ENCODE measurements at places on chromosomes 1 and 21.

GRCh38 chr1:110829955-110830553, 42.9 kb upstream of the CD53 start:
- no peak for DNase-seq

DNA sequence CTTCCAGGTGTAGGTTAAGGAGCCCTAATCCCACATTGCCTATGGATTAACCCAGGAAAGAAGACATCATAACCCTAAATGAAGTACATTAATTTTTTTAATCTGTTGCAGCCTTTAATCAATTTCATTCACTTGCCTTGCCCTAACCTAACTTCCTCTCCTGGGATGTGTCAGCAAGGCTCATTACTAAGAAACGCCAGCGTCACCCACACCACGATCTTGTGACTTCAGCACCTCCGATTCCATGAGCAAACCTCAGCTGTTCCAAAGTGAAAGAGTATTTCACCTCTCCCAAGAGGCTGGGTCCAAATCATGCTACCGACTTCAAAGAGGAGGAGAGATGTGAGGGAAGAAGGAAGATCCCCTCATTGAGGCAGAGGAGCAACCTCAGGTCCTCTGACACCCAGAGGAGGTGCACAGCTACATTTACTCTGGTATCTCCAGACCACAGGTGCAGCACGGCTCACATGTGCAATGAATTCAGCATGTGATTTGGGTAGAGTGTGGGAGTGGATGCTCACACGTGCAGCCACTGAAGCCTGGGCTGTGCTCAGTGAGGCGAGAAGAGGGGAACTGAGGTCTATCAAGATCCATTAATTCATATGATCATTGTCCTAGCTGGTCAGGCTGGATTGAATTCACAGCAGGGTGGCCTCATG, 134.1 kb downstream of the SLC30A10 start:
- DNase-seq = no peak

GRCh38 chr1:26289158-26290059, 9.5 kb downstream of the SH3BGRL3 start:
- DNase-seq = no peak

GRCh38 chr1:200558866-200559459, 61.6 kb downstream of the KIF14 start:
- DNase-seq = peak; percentile 33

GRCh38 chr1:50111503-50111902, 2.8 kb downstream of the ELAVL4 start:
- DNase-seq = no peak

DNA sequence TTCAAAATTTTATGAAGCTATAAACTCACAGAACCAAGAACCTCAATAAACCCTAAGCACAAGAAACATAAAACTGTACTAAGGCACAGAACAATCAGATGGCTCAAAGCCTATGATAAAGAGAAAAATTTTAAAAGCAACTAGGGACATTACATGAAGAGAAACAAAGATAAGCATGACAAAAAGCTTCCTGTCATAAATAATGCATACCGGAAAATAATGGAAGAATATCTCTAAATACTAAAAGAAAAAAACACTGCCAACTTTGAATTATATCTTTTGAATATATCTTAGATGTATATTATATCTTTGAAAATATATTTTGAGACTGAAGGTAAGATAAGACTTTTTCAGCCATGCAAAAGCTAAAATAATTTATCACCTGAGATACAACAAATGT, 21.4 kb upstream of the KCNN3 start:
- DNase-seq = no peak

- no peak for DNase-seq
Observed at GRCh38 chr1:41738006-41738405, 180.7 kb downstream of the HIVEP3 start.

GRCh38 chr1:201298396-201299381, 15.4 kb downstream of the PKP1 start:
- no peak for DNase-seq

DNA sequence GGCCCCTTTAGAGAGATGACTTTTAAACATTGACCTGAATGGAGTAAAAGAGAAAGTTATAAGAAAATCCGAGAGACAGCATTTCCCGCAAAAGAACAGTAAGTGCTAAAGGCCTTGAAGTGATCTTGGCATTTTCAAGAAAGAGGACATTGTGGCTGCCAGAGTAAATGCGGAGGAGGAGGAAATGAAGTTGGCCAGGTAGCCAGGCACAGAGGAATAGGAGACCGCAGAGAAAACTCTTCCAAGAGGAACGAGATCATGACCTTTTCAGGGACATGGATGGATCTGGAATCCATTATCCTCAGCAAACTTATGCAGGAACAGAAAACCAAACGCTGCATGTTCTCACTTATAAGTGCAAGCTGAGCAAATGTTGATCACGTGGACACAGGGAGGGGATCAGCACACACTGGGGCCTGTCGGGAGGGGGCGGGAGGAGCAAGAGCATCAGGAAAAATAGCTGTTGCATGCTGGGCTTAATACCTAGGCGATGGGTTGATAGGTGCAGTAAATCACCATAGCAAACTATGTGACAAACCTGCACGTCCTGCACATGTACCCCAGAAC, 49.7 kb downstream of the EEIG2 start:
- no peak for DNase-seq

GRCh38 chr1:53321776-53322602, 5.9 kb downstream of the LRP8 start:
- no peak for DNase-seq

GRCh38 chr1:85579622-85580021, 939 bp upstream of the CCN1 start:
- no peak for DNase-seq

- DNase-seq = peak; percentile 4
Observed at GRCh38 chr1:62437273-62437940, 558 bp downstream of the USP1 start.

DNA sequence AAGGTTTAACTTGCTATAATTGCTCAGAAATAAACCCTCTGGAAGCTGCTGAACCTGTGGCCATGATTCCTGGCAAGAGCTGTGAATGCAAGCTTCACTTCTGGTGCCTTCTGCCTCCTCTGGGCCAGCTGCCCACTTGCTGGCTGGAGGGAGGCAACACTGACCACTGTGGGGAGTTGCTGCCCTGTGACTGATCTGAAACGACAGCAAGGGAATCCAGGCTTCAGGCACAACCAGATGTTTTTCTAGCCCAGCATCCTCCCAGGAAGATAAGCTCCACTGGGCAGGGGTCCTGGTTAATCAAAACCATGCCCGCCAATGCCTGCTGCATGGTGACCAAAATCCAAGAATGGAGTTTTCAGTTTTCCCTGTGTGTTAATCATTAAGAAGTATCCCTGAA, 180.0 kb upstream of the HMGB4 start:
- peak; percentile 49 for DNase-seq

GRCh38 chr1:226618380-226618779, 69.8 kb downstream of the STUM start:
- DNase-seq = no peak

GRCh38 chr1:35505911-35506798, 51.0 kb downstream of the KIAA0319L start:
- no peak for DNase-seq

- no peak for DNase-seq
Observed at GRCh38 chr1:10957133-10957532, 55.3 kb upstream of the TARDBP start.

DNA sequence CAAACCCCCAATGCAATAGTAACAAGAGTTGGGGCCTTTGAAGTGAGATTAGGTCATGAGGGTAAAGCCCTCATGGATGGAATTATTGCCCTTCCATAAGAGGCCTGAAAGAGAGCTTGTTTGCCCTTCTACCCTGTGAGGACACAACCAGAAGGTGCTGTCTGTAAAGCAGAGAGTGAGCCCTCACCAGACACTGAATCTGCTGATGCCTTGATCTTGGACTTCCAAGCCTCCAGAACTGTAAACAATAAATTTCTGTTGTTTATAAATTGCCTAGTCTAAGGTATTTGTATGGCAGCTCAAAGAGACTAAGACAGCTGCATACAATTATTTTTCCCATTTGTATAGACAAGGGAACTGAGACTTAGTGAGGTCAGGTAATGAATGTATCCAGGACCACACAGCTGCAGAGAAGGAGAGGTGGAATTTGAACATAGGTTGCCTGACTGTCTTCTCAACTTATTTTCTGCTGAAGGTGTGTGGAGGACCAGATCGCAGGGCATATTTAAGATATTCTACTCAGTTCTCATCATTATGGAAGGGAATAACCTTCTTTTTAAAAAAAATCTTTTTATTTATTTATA, 18.7 kb downstream of the IL23R start:
- DNase-seq = no peak

- peak; percentile 20 for DNase-seq
Observed at GRCh38 chr1:205313563-205314308, 7.8 kb downstream of the NUAK2 start.

GRCh38 chr1:63635681-63636080, 42.5 kb downstream of the PGM1 start:
- no peak for DNase-seq

GRCh38 chr1:197356723-197357533, 88.9 kb downstream of the CRB1 start:
- no peak for DNase-seq

- no peak for DNase-seq
Observed at GRCh38 chr1:31666263-31666963, 21.7 kb upstream of the PEF1 start.

- DNase-seq = no peak
Observed at GRCh38 chr1:31765041-31765467, 914 bp upstream of the ADGRB2 start.

DNA sequence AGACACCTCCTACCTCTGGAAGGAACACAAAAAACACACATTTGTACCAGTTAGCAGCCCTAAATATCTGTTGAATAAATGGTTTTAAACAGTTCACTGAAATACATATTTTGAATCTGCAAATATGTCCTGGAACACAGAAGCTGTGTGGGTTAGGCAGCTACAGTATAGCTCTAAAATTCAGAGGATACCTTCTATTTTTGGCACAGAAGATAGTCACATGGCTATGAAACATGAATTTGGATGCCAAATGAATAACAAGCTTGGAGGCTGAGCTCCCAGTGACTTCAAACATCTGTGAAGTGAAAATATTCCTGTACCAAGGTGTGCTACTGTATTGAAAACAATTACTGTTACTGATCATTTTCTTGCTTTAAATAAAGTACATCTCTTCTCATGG, 391.5 kb upstream of the ADGRL2 start:
- peak; percentile 40 for DNase-seq

DNA sequence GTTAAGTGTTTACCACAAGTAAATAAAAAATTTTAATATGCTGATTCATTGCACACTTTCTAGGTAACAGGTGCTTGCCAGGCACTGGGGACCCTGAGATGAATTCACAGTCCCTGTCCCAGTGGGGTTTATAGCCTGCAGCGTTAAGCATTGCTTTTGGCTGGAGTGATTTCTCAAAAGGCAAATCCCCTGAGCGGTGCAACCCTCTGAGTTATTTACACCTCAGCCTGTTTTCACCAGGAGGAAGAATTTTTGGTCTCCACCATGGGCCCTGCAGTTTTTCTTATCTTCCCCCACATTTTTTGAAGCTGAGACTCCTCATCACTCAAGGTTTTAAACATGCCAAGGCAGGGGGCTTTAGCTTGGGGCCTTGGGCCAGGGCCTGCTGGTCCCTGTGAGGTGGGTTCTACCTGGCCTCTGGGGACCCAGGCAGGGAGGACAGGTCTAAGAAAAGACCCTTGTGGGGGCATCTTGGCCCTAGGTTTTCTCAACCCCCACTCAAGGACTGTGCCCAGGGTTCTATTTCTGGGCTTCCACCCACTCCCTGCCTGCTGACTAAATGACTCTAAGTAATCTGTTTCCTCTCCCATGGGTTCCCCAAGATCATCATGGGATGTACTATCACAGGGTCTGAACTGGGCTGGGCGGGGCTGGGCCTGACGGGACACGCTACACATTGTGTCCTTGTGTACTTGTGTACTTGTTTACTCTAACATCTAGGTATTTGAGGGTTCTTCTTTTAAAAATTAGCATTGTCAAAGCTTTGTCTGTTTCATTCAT, 10.2 kb upstream of the CHIT1 start:
- DNase-seq = peak; percentile 13

DNA sequence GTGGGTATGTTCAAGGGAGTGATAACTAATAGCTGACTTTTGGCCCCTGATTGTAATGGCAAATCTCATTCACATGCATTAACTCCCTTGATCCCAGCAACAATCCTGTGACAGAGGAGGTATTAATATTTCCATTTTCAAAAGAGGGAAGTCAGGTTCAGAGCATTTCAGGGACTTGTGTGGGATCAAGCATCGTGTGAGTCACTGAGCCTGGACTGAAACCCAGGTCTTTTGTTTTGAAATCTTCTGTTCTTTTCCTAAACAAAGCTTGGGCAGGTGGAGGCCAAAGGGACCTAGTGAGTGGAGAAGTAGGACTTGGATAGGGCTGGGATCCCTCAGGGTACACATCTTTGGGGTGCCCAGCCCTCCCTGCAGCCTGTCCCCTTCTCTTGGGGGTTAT, 37.9 kb downstream of the ETNK2 start:
- DNase-seq = no peak

GRCh38 chr1:211908951-211909350, 78.4 kb upstream of the LPGAT1 start:
- no peak for DNase-seq

GRCh38 chr1:104406728-104407127, 657.0 kb downstream of the AMY1C start:
- DNase-seq = no peak

DNA sequence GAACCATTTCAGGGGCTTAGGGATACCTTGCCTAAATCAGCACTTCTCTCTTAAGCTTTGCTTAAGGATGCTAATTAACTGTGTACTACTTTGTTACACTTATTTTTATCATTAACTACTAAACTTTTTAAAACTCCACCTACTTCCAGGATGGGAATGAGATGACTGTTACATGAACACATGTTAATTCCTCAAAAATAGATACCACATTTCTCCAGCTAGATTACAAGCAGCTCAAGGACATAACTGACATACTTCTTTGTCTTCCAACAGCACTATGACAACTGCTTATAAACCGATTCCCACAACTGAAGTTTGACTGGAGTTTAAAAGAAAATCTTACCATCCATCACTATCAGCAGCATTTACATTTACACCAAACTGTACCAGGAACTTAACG, 53.7 kb downstream of the TP53BP2 start:
- no peak for DNase-seq

GRCh38 chr1:59879996-59880505, 46.5 kb downstream of the CYP2J2 start:
- no peak for DNase-seq

DNA sequence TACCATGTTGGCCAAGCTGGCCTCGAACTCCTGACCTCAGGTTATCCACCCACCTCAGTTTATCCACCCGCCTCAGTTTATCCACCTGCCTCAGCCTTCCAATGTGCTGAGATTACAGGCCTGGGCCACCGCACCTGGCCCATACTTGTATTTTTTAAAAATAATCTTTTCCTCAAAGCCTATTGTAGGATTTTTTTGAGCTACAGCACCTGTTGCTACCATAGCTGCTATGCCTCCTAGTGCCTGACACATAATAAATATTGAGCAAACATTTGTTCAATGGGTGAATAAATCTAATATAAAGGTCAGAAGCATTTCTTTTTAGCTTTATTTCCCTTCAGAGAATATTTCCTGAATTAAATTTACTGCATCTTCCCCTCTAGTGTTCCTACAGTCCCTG, 15.7 kb upstream of the ACBD3 start:
- DNase-seq = no peak

All from hippocampal formation (tissue), 2 donors.